ENCODE measurements at places on chromosomes 3 and 15. TPM values are rescaled to one million over a fixed set of nuclear protein-coding genes. Genes with fewer than 3 reads are reported as not detected.
A peak's percentile ranks its signal among the peaks of the same experiment; 100 is the strongest.

ASB14 gene
- polyA plus RNA-seq = 2.7 TPM

DNA sequence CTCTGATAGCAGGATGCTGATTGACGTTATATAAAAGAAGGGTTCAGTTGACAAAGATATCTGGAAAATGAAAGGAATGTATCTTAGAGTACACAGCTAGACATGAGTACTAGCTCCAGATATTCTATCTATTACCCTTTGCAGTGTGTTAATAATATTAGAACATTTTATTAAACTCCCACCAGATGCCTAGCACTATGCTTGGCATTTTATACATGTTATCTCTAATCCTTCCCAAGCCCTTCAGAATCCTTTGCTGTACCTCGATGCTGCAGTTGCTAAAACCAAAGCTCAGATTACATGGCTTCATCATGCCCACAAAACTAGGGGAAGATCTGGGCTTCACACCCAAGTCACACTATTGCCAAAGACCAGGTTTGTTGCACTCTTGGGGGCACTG is 350.1 kb upstream of the AZI2 start:
- DNase-seq = no peak

SPATA12 gene
- polyA plus RNA-seq = not detected

GOLGA8G gene
- polyA plus RNA-seq = not detected

DNA sequence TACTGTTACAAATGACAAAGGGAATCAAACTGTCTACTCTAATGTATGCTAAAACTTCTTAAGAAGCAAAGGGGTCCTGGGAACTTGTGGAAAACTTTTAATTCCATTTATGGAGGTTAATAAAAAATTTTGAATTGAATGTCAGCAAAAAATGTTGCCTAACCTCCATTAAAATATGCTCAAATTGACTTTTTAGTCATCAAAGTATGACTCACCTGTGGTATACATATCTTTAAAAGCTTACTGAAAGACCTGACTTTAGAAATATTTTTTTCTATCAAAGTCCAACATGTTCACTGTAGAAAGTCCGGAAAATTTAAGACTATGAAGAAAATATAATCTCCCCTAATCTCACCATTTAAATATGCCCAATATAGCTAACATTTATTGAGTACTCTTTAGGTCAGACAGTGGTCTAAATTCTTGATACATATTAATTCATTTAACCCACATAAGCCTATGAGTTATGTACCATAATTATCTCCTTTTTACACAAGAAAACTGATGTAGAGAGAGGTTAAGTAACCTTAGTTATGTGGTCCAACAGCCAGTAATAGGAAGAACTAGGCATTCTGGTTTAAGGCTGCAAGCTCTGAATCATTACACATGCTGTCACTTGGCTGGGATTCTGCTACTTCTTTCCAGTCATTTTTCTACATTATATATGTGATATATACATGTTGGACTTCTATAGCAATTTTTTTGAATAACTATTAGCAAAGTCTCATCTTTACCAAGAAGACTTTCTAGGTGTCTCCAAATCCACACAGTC is 83.6 kb downstream of the PDZRN3 start:
- DNase-seq = no peak

- no peak for DNase-seq
Observed at GRCh38 chr15:71559098-71559497, 251.3 kb upstream of the NR2E3 start.

- no peak for DNase-seq
Observed at GRCh38 chr3:9402410-9403228, 5.2 kb downstream of the SETD5 start.

LRRC49 gene
- not detected for polyA plus RNA-seq

CCDC9B gene
- 0.25 TPM for polyA plus RNA-seq

DNA sequence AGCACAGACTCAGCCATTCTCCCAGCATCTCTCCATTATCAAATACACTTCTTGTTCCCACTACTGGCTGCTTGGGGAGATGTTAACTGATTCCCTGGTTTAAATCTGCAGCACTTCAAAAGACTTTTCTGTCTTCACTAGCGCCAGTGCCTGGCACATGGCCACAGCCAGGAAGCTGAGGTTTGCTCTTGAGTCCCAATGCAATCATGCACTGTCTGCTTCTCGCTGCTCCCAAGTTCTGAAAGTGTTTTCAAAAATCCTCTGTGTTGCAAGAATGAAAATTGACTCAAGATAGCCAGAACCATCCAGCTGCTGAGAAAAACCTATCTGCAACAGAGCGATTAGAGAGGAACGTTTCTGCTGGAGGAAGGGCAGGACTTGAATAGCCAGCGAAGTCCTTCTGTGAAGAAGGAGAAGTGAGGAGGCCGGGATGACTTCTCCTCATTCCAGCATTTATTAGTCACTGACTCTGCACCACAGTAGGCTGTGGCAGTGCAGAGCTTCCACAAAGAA is 358.4 kb upstream of the NR2F2 start:
- DNase-seq = no peak

DNA sequence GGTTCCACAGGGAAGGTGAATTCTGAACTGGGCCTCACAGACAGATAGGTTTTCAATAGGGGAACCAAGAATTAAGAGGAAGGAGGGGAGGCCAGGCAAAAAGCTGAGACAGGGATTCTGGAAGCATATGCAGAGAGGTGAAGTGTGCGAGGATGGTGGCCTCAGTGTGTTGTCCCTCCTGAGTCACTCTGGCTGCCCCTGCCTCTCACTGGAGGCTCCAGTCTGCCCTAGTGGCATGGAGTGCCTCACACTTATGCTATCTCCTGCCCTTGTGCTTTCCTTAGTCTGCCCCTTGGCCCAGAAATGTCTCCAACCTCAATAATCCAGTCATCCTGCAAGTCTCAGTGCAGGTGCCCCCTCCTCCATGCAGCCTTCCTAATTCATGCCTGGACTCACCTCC is 32.2 kb upstream of the RBP1 start:
- no peak for DNase-seq

DNA sequence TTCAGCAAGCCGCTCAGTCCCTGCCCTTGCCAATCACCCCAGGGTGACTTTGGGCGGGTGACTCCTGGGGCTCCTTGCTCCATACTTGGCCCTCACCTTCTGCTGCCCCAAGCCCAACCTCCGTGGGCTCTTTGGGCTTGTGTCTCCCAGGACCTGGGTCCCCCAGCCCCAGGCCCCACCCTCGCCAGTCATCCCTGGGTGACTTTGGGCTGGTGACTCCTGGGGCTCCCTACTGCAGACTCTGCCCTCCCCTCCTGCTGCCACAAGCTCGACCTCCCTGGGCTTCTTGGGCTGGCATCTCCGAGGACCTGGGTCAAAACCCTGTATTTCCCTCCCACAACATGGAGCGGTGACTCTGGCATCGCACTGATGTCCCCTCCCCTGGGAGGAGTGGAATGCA is 151.5 kb downstream of the GOLGA6L4 start:
- DNase-seq = no peak

LDHAL6B gene
- polyA plus RNA-seq = 0.33 TPM

- DNase-seq = no peak
Observed at GRCh38 chr3:185507883-185508282, 9.0 kb upstream of the TMEM41A start.

DNA sequence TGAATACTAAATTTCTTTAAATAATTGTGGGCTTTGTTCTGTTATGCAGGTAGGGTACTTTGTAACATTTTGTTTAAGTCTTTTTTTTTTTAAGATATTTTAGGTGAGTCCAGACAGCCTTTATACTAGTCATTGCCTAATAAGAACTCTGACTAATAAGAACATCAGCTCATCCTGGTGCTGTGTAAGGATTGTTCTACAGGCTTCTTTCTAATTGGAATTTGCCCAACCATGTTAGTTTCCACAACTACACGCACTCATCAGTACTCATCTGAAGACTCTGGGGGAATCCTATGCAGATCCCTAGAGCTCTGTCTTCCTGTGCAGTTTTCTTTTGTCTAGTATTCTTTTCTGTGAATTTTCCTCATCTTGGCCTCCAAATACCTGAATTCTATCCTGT is 741.8 kb downstream of the IGSF11 start:
- DNase-seq = no peak

DNA sequence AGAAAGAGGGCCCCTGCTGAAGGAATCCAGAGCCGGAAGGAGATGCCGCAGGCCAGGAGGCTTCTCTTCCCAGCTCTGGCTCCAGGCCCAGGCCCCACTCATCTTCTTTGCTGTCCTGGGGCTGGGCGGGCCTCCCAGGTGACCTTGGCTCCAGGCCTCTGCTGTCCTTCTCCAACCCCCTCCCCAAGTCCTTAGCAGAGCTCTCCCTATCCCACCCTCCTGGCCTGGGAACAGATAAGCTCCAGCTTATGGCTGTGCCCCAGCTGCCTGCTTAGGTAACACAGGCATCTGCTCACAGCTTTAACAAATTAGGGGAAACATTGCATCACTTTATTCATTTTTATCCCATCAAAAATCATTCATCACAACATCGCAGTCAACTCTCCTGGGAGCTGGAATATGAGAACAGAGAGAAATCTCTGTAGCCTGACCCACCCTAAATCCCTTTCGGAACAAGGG is 86.9 kb downstream of the SEMA5B start:
- DNase-seq = no peak

TRPC1 gene
- 0.35 TPM for polyA plus RNA-seq

DNA sequence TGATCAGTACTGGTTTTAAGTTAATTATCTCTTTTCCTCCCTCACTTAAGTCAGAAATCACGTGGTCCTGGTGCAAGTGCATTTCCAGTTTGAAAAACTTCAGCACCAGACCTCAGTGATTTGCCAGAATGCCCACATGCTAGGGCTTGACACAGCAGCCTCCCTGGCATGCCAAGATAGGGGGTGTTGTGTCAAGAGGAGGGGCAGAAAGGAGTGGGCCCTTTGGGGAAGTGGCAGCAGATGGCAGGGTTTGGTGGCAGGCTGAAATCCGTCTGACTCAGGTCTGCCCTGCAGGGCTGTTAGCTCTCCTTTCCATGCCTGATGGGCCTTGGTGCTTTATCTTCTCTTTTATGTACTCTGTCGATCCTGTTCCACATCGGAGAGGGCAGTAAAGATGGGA is 23.4 kb downstream of the PXK start:
- peak; percentile 75 for DNase-seq

DNA sequence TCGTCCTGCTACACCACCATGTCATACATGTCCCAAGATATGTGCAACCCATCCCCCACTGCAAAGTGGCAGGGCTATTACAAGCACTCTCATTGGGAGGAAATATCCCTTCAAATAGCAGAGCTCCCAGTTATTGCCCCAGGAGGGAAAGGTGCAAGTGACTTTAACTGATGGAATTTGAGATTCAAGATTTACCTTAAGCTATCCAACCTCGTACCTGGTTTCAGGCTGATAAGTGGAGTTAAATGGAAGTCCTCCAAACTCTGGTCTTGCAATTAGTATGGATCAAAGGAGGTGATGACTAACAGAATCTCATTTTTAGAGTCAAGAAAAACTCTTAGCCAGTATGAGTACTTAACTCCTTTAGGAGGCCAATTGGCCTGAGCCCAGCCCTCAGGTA is 2.1 kb downstream of the SLCO2A1 start:
- DNase-seq = no peak

- no peak for DNase-seq
Observed at GRCh38 chr3:171678971-171679492, 131.3 kb downstream of the PLD1 start.

DNA sequence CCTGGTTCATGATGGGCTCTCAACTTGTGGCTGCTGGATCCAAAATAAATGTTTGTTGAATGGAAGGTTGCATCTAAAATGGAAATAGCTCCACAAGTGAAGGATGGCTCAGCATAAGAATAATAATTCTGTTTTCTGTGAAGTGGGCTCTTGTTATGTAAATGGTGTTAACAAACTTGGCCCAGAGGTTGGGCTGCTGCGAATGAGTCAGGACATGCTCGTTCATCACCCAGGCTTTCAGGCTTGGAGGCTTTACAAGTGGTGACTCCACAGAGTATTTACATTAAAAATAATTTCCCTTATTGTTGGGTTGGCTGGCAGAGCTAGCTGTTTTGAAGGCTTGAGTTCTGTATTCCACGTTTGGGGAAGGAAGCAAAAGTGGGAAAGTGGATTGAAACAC is 60.5 kb downstream of the ITGB5 start:
- no peak for DNase-seq

- no peak for DNase-seq
Observed at GRCh38 chr3:23073724-23074305, 129.3 kb upstream of the UBE2E2 start.

- no peak for DNase-seq
Observed at GRCh38 chr3:54897028-54897711, 30.7 kb downstream of the LRTM1 start.

- no peak for DNase-seq
Observed at GRCh38 chr15:80026310-80026709, 33.2 kb upstream of the ZFAND6 start.

DNA sequence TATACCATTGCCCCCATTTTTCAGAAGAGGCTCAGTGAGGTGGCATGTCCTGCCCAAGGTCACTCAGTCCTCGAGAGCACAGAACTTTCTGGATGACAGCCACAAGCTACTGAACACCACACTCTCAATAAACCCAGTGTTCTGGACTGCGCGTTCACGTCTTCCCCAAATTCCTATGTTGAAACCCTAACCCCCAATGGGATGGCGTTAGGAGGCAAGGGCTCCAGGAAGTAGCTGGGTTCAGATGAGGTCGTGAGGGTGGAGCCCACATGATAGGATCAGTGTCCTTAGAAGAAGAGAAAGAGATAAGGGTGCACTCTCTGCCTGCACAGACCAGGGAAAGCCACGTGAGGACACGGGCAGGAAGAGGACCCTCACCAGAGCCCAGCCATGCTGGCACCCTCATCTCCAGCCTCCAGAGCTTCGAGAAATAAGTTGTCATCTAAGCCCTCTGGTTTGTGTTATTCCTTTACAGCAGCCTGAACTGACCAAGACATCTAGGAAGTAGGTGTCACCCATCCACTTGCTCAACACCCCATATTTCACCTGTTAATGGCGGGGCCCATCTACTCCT is 324.0 kb downstream of the UACA start:
- DNase-seq = no peak

ALG1L2 gene
- 0.45 TPM for polyA plus RNA-seq

DNA sequence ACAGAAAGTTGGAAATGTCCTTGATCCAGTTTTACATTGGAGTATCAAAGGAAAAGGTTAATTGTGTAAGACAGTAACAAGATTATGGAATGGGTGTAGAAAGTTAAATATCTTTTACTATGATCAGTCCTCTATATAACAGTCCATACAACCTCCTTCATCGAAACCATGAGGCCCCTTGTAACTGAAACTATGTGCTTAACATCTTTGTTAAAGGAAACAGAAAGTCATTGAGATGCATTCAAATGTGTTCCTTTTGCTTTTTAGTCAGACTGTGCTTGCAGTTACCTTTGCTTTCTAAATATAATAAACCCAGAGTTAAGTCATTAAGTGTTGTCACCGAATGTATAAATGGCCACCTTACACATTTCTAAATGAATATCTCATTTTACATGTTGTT is 1298.5 kb downstream of the ROBO2 start:
- no peak for DNase-seq

HRG gene
- polyA plus RNA-seq = not detected

DNA sequence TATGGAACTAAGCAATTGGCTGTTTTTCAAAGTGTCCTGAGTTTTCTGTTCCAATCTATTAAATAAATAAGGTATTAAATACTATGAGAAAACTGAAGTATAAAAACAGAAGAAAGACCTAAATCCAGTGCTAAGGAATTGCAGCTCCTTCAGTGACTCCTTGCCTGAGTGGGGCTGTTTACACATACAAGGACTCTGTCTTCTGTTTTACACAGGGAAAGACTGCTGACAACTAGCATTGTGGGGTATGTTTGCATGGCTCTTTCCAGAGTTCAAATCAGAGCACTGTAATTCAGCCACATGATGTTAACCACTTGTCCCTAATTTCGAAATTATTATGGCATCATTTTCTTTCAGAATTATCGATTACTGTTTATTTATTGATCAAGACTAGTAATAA is 31.3 kb upstream of the MEIS2 start:
- DNase-seq = no peak

GRCh38 chr3:170270282-170270881 is 48.2 kb downstream of the PRKCI start:
- no peak for DNase-seq
